ENCODE measurements at places on chromosomes 5 and 9.

DNA sequence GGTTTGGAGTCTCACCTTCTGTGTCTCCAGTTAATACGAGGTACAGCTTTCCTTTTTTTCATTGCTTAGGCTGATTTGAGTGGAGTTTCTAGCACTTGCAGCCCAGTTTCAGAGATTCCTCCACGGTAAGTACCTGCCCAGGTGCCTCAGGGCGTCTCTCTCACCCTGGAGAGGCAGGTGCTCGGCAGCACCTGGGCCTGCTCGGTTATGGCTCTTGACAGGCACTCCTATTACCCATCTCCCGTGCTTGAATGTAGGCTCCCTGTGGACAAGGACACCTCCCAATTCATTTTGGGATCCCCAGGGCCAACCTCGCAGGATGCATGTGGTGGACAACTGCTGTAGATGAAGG is 144.3 kb downstream of the NR3C1 start:
- DNase-seq: no peak

DNA sequence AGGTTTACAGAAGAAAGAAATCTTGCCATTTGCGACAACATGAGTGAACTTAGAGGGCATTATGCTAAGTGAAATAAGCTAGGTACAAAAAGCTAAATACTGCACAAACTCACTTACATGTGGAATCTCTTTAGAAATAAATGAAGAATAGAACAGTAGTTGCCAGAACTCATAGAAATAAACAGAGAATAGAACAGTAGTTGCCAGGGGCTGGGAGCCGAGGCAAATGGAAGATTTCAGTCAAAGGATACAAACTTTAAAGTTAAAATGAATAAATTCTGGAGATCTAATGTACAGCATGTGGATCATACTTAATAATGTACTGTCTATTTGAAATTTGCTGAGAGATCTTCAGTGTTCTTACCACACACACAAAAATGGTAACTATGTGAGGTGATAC is 63.4 kb downstream of the FAM81B start:
- no peak for DNase-seq

- peak; percentile 54 for DNase-seq
Observed at GRCh38 chr5:134289509-134290113, 63.7 kb upstream of the PPP2CA start.

GRCh38 chr5:108523360-108523759 is 141.5 kb upstream of the FBXL17 start:
- no peak for DNase-seq

DNA sequence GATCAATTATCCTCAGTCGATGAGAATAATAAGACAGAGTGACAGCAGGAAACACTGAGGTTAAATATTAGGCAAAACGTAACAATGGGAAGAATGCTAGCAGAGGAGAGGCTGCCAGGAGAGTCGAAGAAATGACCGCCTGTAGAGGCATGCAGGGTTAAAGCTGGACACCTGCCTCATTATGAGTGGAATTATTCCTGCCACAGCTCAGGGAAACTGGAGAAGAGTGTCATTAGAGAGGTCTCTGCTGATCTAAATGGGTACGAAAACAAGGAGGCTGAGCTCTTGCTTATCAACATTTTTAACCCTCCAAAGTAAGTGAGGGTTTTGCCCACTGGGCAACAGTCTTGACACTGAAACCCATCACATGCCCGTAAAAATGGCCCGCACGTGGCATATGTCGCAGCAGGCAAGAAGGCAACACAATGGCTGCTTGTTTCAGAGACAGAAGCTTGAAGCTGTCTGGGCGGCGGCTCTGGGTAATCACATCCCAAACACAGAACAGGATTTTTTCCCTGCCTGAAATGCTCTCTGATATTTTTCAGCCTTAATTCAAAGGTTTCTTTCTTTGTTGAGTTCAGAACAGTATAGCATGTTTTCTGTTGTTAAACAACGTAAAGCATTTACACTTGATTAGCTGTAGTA is 118.7 kb downstream of the MED27 start:
- no peak for DNase-seq

All from amniotic stem cell (primary cell).